Breast epithelium (tissue), 4 donors: ENCODE measurements at places on chromosomes 7 and 10.

- no peak for DNase-seq
- H3K4me3 ChIP-seq = no peak overlapping the region
- no peaks in the 10 kb centered on the region for H3K27me3 ChIP-seq
- no peak overlapping the region for H3K27ac ChIP-seq
- H3K36me3 ChIP-seq = no peaks in the 10 kb centered on the region
- no peaks in the 10 kb centered on the region for H3K4me1 ChIP-seq
Observed at GRCh38 chr7:111083413-111083812, 7.5 kb upstream of the LRRN3 start.

DNA sequence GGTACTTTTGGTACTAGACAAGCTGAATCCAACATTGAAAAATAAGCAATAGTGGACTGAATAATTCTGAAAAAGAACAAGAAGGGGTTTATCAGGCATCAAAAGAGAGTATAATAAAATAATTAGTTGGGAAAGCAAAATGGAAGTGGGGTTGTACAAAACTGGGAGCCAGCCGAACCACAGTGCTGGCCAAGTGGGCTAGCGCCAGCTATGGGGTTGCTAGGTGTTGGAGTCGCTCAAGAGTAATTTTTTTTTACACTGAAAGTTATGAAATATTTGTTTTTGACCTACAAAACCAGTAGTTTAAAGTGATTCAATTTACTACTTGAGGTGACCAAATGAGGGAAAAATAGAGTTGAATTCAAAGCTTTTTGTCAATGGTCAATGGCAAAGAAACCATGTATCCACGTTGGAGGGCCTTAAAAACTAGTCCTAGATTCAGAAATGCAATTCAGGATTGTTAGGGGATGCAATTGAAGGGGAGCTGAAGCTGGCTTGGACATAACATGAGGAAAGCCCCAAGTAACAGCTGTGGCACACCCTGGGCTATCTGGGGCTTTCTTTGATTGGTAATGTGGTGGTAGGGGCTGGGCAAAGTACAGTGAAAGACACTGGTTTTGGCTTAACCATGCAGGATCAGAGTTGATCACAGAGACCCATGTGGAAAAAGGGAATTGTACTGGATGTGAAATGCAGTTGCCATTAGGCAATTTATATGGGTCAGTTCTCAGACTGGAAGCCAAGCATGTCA is 28.3 kb upstream of the MSMB start:
- H3K36me3 ChIP-seq = no peaks in the 10 kb centered on the region
- H3K4me1 ChIP-seq = no peaks in the 10 kb centered on the region
- no peak for DNase-seq
- H3K27me3 ChIP-seq = no peaks in the 10 kb centered on the region

DNA sequence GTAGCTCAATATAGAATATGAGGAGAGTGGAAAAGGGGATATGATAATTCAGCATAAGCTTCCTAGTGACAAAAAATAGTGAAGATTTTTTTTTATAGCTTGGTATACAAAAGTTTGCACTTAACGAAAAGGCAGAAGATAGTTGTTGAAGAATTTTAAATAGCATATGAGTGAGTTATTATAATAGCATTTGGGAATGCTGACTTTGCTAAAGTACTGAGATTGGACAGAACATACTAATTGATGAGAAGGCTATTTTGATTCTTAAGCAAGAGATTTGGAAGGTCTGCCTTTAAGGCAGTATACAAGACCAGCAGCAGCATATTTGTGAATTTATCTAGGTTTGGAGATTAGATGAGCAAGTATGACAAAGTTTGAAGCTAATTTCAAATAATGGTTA is 600.9 kb upstream of the POT1 start:
- H3K4me1 ChIP-seq = no peaks in the 10 kb centered on the region
- H3K36me3 ChIP-seq = no peaks in the 10 kb centered on the region
- DNase-seq = no peak
- no peak overlapping the region for H3K4me3 ChIP-seq

DNA sequence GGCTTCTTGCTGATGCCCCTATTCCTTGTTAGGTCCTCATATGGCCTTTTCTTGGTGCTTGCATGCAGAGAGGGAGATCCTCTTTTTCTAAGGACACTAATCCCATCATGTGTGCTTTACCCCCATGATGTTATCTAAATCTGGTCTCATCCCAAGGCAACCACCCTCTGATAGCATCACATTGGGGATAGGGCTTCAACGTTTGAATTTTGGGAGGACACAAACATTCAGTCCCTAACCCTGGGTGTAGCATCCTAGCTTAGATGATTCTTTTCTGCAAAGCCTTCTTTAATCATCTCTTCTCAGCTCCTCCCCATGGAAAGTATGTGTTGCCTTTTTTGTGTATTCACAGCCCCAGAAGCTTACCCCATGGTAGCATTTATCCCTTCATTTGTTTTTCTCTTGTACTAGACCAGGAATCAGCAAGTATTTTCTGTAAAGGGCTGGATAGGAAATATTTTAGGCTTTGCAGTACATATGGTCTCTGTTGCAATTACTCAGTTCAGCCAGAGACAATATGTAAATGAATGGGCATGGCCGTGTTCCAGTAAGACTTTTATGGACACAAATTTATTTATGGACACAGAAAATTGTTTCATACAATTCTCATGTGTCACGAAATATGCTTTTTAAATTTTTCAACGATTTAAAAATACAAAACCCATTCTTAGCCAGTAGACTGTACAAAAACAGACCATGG is 101.5 kb upstream of the CSTF2T start:
- no peak for DNase-seq
- H3K4me3 ChIP-seq = no peak overlapping the region
- H3K27ac ChIP-seq = no peak overlapping the region
- no peaks in the 10 kb centered on the region for H3K27me3 ChIP-seq

DNA sequence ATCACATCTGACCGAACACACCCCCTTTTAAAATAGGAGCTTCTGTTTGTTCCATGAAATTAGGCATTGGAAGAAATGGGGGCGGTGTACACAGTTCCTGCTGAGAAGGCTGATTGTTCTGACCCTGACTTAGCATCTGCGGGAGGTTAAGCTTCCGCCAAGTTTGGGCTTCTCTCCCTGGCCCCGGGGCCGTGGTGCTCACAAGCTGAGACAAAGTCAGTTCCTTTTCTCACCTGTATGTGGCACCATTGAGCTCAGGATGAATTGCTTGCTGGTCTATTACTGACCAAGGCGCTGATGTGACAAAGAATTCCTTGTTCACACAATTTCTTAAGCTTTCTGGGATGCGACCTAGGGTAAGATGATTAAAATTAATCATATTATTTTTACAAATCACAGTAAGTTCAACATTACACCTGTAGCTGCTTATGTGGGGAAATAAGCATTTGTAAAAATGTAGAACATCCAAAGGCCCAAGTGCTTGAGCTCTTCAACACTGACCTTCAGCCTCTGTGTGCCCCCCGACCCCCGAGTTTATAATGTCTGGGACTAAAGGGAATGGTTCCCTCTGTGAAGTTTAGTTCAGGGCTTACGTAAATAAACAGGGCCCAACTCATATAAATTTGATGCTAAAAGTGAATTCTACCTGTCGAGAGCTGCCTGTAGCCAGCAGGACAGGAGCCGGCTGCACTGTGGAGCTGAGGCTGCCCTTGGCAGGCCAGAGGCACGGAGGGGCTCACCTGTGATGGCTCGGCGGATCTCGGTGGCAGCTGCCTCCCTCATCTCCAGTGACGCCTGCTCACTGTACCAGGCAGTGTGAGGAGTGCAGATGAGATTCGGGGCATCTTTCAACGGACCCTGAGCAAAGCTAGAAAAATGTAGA is 50.8 kb downstream of the ZRANB1 start:
- no peaks in the 10 kb centered on the region for H3K27me3 ChIP-seq
- H3K4me1 ChIP-seq = no peaks in the 10 kb centered on the region
- H3K4me3 ChIP-seq = no peak overlapping the region
- H3K27ac ChIP-seq = peak overlapping the region; percentile 17
- DNase-seq = no peak

- no peak overlapping the region for H3K4me3 ChIP-seq
- H3K27me3 ChIP-seq = no peaks in the 10 kb centered on the region
- H3K27ac ChIP-seq = peak overlapping the region; percentile 80
- peaks cover 11% of the 10 kb centered on the region for H3K4me1 ChIP-seq
- H3K36me3 ChIP-seq = no peaks in the 10 kb centered on the region
- peak; percentile 72 for DNase-seq
Observed at GRCh38 chr10:71597821-71598498, 121.6 kb downstream of the C10orf105 start.

- no peak overlapping the region for H3K4me3 ChIP-seq
- DNase-seq = no peak
- H3K27ac ChIP-seq = no peak overlapping the region
- H3K27me3 ChIP-seq = no peaks in the 10 kb centered on the region
- H3K36me3 ChIP-seq = no peaks in the 10 kb centered on the region
Observed at GRCh38 chr7:117296066-117296465, 26.8 kb downstream of the WNT2 start.

DNA sequence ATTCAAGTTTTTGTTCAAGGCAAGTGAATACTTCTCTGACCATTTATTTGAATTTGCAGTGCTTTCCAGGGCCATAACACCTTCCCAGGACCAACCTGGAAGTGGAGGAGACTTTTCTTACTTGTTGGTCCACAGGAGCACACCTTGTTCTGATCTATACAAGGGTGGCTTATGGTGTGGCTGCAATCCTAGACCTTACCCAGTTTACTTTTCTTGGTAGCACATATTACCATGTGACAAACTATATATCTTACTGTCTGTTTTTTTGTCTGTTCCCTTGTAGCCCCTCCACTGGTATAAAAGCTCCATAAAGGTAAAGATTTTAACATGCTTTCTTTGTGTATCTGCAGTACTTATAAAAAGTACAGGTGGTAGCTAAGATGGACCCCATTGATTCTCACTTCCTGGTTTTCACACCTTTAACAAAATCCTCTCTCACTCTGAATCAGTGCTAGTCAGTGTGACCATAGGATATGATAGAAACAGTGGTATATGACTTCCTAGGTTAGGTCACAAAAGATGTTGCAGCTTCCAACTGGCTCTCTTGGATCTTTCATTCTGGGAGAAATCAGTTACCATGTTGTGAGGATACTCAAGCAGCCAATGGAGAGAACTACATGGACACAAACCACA is 5.6 kb upstream of the ASB4 start:
- no peak for DNase-seq
- H3K36me3 ChIP-seq = no peaks in the 10 kb centered on the region
- no peaks in the 10 kb centered on the region for H3K27me3 ChIP-seq
- H3K4me3 ChIP-seq = no peak overlapping the region
- no peak overlapping the region for H3K27ac ChIP-seq
- H3K4me1 ChIP-seq = no peaks in the 10 kb centered on the region

GRCh38 chr7:73353243-73353642 is 25.3 kb downstream of the FKBP6 start:
- H3K4me1 ChIP-seq = no peaks in the 10 kb centered on the region
- H3K27ac ChIP-seq = no peak overlapping the region
- H3K36me3 ChIP-seq = no peaks in the 10 kb centered on the region
- DNase-seq = no peak

- no peaks in the 10 kb centered on the region for H3K4me1 ChIP-seq
- H3K36me3 ChIP-seq = no peaks in the 10 kb centered on the region
- DNase-seq = no peak
Observed at GRCh38 chr7:146656988-146657387, 540.4 kb downstream of the CNTNAP2 start.

DNA sequence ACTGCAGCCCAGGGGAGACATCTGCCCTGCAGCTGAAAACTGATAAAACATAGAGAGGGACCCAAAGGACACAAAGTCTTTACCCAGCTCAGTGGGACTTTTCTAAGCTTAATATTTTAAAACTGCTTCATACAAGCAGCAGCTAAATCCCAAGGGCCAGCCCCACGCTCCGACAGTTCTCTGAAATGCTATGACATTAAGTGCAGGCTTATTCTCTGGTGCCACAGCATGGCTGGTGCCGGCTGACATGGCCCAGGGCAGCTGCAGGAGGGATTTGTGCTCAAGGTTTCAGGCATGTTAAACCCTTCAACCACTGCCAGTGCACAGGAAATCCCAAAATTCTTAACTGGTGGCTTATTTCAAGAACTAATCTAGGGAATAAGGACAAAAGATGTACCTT is 170.9 kb downstream of the PARD3 start:
- H3K4me1 ChIP-seq = no peaks in the 10 kb centered on the region
- no peak overlapping the region for H3K27ac ChIP-seq
- no peaks in the 10 kb centered on the region for H3K27me3 ChIP-seq

- no peak overlapping the region for H3K4me3 ChIP-seq
- H3K36me3 ChIP-seq = no peaks in the 10 kb centered on the region
- no peak overlapping the region for H3K27ac ChIP-seq
- no peaks in the 10 kb centered on the region for H3K4me1 ChIP-seq
Observed at GRCh38 chr7:31443457-31443856, 70.4 kb upstream of the ITPRID1 start.

GRCh38 chr7:117479225-117480054 is at the start of gene CFTR:
Gene CFTR, plus strand, starts transcription at chr7:117480025. Its CDS starts 70 bp downstream, at chr7:117480095.
- H3K4me1 ChIP-seq = no peaks in the 10 kb centered on the region
- H3K27ac ChIP-seq = no peak within 1 kb of the TSS
- no peaks in the 10 kb centered on the region for H3K36me3 ChIP-seq
- H3K27me3 ChIP-seq = peaks cover 10% of the 10 kb centered on the region

DNA sequence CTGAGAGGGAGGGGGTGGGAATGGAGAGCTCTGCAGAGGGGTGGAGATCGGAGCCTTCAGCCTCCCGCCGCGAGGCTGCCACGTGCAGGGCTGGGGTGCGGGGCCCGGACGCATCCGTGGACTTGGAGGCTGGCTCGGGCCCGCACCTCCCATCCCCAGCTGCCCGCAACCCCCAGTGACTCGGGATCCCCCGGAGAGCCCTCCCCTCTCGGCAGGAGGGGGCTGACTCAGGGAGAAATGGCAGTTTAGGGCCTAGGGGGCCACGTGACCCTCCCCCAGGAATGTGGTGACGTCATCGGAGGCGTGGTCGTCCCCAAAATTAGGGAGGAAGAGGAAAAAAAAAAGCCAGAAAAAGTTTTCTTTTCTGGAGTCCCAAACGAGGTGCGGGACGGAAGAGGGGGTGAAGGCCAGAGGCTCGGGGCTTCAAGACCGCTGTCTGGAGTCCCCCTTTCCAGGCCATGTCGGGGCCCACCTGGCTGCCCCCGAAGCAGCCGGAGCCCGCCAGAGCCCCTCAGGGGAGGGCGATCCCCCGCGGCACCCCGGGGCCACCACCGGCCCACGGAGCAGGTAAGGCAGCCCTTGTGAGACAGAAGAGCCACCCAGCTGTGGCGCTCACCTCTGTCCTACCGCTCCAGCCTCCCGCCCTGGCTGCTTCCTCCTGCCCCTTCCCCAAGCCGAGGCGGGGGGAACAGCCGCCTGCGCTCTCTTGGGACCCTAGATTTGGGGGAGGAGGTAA is at the start of gene TRIP6:
TSS of gene TRIP6 (plus strand) at position 348 of the 736 bp plus-strand sequence. CDS start at position 459, 111 bp downstream.
- peaks cover 18% of the 10 kb centered on the region for H3K4me1 ChIP-seq
- no peaks in the 10 kb centered on the region for H3K27me3 ChIP-seq
